Effector CD4-positive, alpha-beta T cell (primary cell): ENCODE measurements at places on chromosomes 16 and 17.

GRCh38 chr16:566475-567372 is at the start of gene NHLRC4:
Gene NHLRC4, plus strand, starts transcription at chr16:567005. Its CDS starts 1,043 bp downstream, at chr16:568048.
- DNase-seq = peak; percentile 21

DNA sequence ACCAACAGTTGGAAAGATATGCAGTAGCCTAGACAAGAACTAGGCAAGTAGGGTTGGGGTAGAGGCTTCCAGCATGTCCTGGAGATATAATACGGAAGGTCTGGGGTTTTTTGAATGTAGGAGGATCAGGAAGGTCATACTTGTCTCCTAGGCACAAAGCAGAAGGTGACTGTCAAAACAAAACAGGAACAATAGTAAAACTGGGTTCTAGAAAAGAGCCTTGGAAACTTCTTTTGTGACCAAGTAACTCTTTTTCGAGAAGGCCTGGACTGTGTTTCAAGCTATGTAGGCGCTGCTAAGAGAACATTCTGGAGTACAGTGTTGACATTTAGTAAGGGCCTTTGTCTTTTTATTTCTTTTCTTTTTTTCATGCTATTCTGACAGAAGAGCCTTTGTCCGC is 26.9 kb upstream of the TENT4B start:
- DNase-seq = no peak

GRCh38 chr17:80252871-80253270 is 7.8 kb upstream of the RNF213 start:
- peak; percentile 80 for DNase-seq

GRCh38 chr17:2897605-2898004 is 101.4 kb downstream of the RAP1GAP2 start:
- DNase-seq = no peak

- no peak for DNase-seq
Observed at GRCh38 chr17:28119046-28119445, 76.6 kb downstream of the NLK start.

DNA sequence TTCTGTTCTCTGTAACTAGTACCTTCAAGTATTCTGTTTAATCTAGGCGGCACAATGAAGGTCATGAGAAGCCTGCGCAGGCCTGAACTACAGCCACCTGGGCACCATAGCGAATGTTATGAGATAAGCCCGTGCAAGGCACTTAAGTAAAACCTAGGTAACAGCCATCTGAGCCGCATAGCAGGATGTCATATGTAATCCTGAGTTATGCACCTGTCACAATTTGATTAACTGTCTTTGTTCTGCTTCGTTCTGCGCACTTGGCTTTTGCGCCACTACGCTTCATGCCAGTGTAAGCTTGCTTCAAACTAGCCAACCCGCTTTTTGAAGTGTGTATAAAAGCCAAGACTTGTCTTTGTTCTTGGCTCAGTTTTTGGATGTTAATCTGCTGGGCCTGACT is 449.8 kb downstream of the KCNJ18 start:
- DNase-seq = no peak

DNA sequence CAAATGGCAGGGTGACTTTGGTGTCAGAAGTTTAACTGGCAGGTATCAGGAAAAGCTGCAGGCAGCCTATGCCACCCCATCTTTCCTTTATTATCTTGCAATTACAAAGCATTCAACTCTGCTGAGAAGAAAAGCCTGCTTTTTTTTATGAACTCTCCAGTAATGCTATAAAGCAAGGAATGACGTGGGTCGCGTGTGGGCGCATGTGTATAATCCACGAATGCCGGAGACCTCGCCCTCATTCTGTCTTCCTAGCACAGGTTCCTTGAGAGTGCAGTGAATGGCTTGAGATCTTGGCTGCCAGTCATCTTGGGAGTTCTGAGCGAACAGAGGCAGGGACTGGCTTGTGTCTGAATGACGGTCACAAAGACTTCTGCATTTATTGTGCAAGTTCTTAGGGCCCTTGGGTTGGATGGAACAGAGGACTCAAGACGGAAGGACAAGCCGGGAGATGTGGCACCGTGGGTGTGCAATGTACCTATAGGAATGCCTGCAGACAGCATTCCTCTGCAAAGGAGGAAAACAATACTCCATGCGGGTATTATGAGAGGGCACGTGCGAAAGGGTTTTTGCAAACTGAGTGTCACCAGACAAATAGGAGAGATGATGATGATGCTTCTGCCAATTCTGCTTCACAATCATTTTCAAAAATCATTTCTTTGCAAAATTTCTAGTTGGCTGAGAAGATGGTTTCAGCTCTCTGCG is 96.1 kb upstream of the ELAC2 start:
- no peak for DNase-seq

GRCh38 chr17:39000021-39000601 is 32.9 kb upstream of the FBXO47 start:
- no peak for DNase-seq

DNA sequence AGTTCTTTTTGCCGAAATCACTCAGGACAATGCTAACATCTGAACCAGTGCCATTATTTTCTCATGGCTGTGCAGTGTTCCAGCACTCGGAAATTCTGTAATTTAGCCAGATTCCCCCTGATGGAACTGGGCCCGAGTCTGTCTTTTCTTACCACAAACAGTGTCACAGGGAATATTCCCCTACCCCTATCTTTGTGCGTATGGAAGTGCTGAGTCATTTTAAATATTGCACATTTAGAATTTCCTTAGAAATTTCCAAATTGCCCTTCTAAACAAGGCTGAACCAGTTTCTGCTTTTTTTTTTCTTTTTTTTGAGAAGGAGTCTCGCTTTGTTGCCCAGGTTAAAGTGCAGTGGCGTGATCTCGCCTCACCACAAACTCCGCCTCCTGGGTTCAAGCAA is 88.0 kb upstream of the CREBBP start:
- DNase-seq = no peak

DNA sequence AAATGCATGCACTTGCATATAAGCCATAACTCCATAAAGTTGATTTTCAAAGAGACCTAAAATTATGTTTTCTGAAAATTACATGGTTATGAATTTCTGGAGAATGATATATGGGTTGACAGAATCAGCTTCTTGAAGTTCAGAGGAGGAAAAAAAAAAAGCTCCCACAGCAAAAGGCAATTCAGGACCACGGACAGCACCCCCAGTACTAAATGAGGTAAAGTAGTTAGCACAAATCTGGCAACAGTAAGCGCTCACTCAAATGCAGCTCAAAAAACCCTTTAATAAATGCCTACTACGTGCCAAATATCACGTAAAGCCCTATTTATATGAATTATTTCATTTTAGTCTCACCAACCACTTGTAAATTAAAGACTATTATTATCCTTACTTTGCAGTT is 135.2 kb downstream of the SHISA9 start:
- no peak for DNase-seq

DNA sequence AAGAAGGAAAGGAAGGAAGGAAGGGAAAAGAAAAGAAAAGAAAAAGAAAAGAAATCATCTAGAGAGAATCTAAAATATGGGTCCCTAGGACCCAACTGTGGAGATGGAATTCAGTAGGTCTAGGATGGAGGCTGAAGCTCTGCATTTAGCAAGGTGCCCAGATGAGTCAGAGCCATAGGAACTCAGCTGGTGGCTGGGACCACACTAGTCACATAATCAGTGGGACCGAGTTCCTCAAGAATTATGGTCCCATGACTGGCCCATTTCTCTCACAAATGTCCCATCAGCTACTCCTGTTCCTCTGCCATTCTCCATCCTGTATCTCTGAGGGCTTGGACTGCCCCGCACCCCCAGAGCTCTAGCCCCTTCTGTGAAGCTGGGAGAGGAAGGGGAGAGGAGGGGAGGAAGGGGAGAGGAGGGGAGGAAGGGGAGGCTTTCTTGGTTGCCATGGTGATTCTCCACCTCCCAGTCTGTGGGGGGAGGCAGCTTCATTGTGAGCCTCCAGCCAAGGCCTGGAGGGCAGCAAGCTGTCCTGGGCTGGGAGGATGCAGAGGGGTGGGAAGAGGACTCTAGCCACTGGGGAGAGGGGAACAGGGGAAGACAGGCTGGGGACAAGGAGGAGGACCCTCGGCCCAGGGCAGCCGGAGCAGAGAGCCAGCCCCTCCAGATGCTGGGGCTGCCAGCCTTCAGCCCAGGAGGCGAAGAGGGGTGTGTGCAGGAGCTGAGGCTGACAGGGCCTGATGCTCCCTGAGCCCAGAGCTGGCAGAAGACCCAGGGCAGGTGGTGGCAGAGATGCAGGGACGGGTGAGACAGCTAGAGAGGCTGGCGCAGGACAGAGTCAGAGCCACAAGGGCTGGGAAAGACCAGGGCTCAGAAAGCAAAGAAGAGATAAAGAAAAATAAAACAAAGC is 37.8 kb upstream of the LHX1 start:
- DNase-seq = no peak

GRCh38 chr17:63066158-63066813 is 100.3 kb downstream of the TANC2 start:
- DNase-seq = no peak

GRCh38 chr17:14304773-14305517 is 4.1 kb downstream of the HS3ST3B1 start:
- no peak for DNase-seq

DNA sequence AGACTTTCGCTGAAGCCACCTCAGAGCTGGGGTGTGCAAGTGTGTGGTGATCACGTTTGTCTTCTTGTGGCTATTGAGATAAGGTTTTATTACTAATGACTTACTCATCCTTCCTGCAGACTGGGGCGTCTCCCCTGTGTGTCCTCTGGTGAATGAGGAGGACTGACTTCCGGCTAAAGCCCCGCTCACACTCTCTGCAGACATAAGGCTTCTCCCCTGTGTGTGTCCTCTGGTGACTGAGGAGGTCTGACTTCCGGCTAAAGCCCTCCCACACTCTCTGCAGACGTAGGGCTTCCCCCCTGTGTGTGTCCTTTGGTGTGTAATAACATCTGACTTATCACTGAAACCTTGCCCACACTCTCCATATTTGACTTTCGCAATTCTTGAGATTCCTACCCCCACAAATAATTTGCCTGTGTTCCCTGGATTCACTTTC is 19.4 kb downstream of the PRDM7 start:
- no peak for DNase-seq

GRCh38 chr17:49820773-49821172 is 27.1 kb downstream of the TAC4 start:
- no peak for DNase-seq

GRCh38 chr17:47733047-47733673 is at the start of gene TBX21:
Gene TBX21, plus strand, starts transcription at chr17:47733236. Its CDS starts 219 bp downstream, at chr17:47733455.
- DNase-seq = peak; percentile 86

DNA sequence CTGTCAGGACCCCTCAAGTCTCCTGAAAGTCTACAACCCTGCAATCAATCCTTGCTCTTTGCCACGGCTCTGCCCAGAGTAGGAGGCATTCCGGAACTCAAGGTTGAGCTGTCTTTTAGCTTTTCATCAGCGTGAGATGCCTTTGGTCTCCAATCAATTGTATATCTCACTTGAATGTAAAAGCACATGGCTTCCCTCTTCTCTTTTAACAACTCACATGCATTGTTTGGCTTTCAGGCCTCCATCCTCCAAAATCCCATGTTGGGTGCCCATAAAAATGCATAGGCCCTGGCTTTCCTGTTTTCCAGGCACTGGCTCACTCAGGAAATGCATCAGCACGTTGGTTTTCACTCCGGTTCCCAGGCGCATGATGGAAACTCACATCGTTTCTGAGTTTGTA is 64.0 kb upstream of the FOXF1 start:
- no peak for DNase-seq

DNA sequence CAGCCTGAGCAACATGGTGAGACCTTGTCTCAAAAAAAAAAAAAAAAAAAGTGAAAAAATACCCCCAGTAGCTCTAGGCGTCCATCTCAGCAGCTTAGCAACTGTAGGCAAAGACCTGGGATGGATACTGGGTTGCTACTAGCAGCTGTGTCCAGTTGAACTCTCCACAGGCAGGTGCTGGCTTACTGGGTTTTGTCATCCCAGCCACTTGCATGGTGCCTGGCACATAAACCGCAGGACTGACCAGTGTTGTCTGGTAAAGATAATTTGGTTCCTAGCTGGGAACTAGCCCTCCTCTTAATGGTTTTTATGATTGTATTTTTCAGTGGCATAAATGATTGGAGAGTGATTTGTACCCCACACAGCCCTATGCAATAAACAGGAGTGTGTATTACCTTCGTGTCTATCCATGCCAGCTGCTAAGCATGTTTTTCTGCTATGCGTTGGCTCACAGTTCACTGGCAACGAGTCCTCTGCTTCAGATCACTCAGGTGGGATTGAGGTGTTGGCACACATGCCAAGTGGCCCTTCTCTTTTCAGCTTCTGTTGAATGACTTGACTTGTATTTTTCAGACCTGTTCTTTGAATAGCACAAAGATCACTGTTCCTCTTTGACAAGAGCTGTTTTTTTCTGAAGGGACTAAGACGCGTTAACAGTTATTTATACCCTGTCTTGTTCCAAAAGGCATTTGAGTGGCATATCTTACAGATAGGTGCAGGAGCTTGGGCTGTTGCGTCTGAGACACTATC is 352.9 kb downstream of the SNX29 start:
- no peak for DNase-seq

GRCh38 chr16:86590501-86591144 is 12.3 kb downstream of the FOXL1 start:
- DNase-seq = no peak

DNA sequence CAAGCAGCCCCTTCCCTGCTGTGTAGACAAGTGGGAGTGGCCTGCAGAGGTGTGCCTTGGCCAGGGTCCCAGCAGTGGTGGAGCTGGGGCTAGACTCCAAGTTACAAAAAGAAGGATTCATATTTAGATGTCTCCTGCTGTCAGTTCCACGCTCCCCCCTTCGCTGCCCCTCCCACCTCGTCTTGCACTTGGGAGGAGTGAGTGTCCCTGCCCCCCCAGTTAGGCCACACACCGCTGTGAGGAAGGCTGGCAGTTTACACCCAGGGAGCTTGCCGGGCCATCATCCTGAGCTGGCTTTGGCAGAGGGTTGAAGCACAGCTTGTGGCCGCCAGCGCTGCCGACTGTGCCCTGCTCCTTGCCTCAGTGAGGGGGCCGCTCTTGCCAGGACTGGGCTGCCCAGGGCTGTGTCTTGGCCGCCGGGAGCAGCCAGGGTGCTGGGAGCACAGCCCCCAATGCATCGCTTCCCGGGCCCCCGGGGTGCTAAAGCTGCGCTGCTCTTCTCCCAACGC is 44.3 kb downstream of the ELAC2 start:
- DNase-seq = no peak
